ENCODE measurements at places on chromosomes 5 and 9. TPM values are rescaled to one million over a fixed set of nuclear protein-coding genes. Genes with fewer than 3 reads are reported as not detected.
A peak's percentile ranks its signal among the peaks of the same experiment; 100 is the strongest.

DNA sequence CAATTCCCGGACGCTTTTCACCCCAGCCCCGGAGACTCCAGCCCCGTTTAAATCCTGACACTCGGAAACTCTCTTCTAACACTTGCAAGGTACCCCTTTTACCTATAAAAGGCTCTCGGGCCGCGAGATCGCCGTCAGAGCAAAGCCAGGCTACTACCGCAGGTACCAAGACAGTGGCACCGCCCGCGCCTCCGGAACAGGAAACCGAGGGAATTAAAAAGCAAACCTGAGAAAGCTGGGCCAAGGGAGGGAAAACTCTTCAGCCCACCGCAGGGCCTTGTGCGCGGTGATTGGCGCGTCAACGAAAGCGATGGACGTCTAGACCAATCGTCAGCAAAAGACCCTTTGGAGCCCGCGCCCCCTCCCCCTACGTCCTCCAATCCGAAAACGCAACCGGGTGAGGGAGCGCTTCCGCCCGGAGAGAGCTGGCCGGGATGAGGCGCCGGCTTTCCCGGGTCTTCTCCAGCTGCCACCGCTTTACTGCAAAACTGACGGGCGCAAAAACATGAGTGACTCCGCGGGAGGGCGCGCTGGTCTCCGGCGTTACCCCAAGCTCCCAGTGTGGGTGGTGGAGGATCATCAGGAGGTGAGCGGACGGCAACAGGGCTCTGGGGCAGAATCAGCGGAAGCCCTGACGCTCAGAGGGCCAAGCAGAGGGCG lies at the start of the genes C5orf22 and DROSHA:
C5orf22 (plus strand) TSS at position 414 of the 660 bp plus-strand sequence; CDS start at position 506, 92 bp downstream.
DROSHA (minus strand) TSS at position 206 of the 660 bp plus-strand sequence. CDS start 3,034 bp downstream, outside the sequence.
- peak; percentile 77 for DNase-seq

GRCh38 chr9:126123927-126124326 lies 202.7 kb upstream of the MVB12B start:
- DNase-seq = no peak

Gene ARSI
- 4.3 TPM for total RNA-seq

DNA sequence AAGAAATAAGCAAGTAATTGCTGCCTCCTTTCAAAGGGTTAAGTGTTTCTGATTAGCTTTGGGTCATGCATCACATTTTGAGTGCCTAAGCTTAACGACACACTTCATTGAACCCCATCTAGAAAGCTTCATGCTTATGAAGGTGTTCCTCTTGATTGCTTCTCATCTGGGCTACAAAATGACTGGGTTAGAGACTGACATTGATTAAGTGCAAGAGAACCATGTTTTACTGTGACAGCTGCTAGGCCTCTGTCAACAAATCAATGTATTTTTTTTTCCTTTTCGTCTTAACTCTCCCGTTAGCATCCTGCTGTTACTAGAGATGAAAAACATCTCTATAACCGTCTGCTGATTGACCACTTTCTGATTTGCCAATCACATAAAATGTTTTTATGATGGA lies 725.0 kb downstream of the TLE1 start:
- DNase-seq = no peak

DNA sequence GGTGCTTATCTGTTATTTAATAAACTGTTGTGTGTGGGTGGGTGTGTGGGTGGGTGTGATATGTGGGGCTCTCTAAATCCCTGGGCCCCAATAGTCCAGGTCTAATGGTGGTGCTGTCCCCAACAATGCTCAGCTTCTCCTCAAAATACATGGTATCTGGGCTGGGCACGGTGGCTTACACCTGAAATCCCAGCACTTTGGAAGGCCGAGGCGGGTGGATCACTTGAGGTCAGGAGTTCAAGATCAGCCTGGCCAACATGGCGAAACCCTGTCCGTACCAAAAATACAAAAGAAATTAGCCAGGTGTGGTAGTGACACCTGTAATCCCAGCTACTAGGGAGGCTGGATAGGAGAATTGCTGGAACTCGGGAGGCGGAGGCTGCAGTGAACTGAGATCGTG lies 4.5 kb upstream of the ORM1 start:
- DNase-seq = no peak

Gene CD14
- 96.6 TPM for total RNA-seq

DNA sequence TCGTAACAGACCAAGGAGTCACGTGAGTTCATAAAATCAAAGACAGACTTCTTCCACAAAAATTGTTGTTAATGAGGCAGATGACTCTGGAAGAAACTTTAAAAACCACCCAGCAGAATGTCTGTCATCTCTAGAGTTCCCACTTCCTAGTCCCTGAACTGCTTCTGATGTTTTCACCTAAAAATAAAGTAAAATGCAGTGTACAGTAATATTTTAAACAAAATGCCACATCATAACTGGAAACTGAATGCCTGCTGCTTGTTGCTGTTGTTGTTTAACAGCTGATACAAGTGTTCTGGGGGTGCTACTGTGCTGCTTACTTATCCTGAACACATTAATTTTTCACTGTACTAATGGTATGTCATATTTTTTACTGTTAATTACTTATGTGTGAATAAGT lies 577.2 kb downstream of the MTRR start:
- DNase-seq = no peak

GRCh38 chr5:103744159-103744558 lies 181.6 kb upstream of the NUDT12 start:
- DNase-seq = no peak

- DNase-seq = no peak
Measured at GRCh38 chr5:89930591-89931392, 478.8 kb downstream of the CETN3 start.

GRCh38 chr5:59354274-59354673 lies 539.3 kb downstream of the PDE4D start:
- DNase-seq = no peak

- no peak for DNase-seq
Measured at GRCh38 chr5:172439785-172440477, 14.4 kb downstream of the SH3PXD2B start.

Gene SKP2
- total RNA-seq = 7.8 TPM

DNA sequence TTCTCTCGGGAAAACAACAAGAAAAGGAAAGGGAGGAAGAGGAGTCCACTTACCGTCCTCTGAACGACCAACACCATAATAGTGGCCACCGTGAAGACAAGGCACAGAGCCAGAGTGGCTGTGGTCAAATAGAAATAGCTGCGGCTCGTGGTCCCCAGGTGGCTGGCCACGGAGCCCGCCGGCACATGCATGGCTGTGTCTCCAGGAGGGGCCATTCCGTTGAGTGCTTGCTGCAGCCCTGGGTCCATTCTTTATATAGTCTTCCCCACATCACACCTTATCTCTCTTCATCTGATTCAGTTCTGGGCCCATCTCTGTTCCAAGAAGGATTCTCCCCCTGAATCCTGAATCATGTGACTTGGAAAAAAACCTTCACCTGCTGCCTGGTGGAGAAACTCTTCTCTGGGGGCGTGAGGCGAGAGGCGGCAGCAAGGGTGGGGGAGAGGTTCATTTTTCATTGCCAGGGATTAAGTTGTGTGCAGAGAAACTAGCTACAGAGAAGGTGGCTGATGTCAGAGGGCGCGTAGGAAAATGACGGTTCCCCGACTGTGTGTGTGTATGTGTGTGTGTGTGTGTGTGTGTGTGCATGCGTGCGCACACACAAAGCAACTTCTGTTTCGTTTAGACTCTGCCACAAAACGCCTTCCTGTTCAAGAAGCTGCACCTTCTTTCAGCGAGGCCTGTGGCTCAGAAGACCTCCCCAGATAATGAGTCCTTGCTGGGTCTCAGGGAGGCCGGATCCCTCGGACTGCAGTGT lies at the start of gene TNFSF8:
TNFSF8 (minus strand) TSS at position 536 of the 757 bp plus-strand sequence; CDS start at position 248, 288 bp downstream.
- DNase-seq = no peak

Gene KIF3A
- total RNA-seq = 5.9 TPM

Gene TEX48
- total RNA-seq = not detected

Gene ROPN1L
- total RNA-seq = not detected

DNA sequence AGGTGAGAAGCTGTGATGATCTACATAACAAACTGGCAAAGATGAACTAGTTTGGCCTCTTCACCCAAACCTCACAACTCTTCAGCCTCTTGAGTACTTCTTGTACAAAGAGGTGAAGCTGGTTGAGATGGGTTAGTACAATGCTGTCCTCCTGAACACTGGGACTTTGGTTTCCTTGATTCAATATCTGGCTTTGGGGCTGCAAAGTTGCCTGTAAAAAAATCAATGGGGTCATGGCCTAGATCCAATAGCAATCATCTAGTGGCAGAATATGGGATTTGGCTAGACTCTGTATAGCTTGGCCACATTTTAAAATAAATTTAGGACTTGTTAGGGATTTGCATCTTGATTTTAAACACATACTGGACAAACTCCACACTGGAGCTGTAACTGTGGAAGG lies 179.1 kb downstream of the ADAMTS12 start:
- no peak for DNase-seq

DNA sequence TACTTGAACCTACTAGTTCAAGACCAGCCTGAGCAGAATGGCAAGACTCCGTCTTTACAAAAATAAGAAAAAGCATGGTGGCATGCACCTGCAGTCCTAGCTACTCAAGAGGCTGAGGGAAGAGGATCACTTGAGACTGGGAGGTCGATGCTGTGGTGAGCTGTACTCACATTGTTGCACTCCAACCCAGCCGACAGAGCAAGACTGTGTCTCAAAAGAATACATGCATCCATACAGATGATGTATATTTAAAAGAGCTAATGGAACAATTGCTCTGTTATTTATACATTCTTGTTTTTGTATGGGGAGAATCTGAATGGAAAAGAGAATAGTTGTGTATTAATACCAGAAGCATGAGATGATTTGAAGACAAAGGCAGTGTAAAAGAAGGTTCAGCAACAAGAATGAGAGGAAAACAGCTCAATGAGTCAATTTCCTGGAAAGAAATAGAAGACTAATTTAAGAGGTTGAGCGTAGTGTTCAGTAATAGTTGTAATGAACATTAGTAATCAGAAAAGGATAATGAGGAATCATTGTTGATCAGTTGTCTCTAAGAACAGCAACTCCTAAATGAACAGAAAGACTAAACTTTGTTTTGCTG lies 1.9 kb upstream of the LRRC70 start:
- no peak for DNase-seq

DNA sequence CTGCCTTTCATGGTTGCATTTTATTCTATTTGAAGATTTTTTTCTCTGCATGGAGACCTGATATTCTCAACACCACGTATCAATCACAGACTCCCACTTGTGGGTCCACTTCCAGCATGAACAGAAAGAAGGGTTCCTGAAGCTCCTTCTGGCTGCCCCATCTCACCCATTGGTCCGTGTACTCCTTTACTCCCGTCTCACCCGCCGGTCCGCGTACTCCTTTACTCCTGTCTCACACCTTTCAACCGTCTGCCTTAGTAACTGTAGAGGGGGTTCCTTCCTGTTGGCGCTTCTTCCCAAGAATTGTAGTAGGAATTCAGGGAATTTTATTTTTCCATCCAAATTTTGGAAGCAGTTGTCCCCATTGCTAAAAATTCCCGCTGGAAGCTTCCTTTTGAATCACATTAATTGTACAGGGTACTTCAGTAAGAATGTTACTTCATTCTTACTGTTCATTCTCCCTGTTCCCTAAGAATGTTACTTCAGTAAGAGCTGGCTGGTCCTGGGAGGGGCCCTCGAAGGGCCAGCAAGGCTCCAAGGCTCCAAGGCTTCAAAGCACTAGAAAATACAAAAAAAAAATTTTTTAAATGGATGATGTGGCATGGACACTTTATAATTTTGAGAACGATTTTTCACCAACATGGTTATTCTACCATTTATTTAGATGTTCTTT lies 3.9 kb upstream of the LPCAT1 start:
- DNase-seq = no peak

DNA sequence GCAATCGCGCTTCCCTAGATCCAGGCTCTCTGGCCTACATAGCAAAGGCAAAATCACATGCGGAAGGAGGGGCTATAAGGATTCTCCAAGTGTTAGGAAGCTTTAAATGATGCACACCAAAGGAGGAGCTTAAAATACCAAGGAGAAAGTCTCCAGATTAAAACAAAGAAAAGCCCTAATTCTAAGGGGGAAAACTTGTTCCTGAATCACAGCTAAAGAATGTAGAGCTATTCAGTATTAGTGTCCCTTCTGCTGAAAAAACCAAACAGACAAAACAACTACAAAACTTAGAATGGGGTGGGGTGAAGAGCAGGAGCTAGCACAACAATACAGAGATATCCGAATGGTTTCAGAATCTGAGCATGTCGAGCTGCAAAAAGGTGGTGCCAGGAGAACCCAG lies 213.7 kb downstream of the DCP2 start:
- DNase-seq = no peak

Gene KCNN2
- total RNA-seq = not detected

- DNase-seq = no peak
Measured at GRCh38 chr9:109705515-109705914, 74.5 kb upstream of the PALM2AKAP2 start.

Gene C1QTNF2
- total RNA-seq = 8.3 TPM

- DNase-seq = no peak
Measured at GRCh38 chr5:32413466-32414263, 30.9 kb downstream of the ZFR start.

GRCh38 chr9:134150557-134151214 lies 13.7 kb downstream of the RNU6ATAC start:
- DNase-seq = no peak

DNA sequence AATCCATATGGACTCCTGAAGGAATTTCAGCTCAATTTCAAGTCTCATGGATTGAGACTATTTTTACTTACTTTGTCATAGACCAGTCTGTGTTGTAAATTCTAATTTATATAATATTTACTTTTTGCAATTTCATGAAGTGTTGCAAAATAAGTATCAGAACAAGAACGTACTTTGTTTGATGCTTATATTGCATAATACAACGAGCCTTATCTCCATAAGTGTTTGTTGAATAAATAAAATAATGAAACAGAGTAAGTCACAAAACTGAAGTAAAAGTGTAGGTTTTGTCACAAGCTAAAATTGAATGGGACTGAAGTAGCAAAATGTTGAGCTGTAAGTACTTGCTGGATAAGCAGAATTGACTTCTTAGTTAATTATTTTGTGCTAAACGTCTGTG lies 3.0 kb upstream of the LIFR start:
- no peak for DNase-seq

Data from thoracic aorta (tissue), 2 donors.